GM12891 (cell line): ENCODE measurements at places on chromosomes 2 and 18.

DNA sequence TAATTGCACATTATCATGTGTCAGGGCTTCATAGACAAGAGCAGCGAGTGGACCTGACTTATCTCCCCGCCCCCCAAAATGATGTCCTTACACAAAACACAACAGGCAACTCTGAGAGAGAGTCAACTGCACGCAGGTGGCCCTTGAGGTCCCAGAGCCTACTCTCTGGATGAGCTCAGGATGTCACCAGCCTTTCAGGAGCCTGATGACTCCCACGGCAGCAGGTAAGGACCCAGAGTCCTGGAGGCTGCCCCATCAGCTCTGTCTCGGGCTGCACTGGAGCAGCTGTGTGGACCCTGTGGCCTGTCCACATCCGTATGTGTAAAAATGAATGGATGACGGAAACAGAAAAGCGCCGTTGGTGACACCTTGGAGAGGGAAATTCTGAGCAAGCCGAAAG lies 130.9 kb downstream of the HDAC4 start:
- no peak for DNase-seq

GRCh38 chr2:42871372-42871771 lies 79.0 kb upstream of the HAAO start:
- DNase-seq = no peak

GRCh38 chr2:206198677-206199076 lies 39.0 kb downstream of the EEF1B2 start:
- no peak for DNase-seq

DNA sequence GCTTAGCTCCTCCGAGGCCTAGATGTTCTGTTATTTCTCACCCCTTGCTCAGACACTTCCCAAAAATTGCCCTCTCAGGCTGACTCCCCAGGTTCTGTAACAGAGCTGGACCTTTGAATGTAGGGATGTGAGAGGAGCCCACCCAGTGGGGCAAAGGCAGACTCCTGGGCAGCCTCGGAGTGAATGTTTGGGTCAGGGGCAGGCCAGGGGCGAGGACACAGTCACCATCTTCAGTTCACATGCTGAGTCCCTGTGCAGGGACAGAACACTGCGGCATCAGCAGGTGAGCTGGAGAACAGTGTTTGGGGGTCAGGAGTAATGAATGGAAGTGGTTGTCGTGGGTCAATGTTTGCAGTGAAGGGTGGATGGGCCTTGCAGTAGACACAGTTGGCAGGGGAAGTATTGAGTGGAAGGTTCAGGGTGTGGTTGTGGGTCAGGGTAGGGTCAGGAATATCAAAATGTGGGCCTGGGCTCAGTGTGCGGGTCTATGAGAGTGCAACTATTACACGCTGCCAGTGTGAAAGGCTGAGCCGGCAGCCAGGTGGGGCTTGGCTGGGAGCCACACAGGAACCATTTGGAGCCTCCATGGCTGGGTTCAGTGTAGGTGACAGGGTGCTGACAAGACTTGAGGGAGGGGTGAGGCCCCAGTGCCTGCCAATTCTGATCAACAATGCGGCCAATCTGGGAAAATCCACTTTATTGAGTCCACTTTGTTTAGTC lies 4.4 kb downstream of the IHH start:
- no peak for DNase-seq

- DNase-seq = no peak
Measured at GRCh38 chr18:11728249-11728648, 39.2 kb downstream of the GNAL start.

- DNase-seq = no peak
Measured at GRCh38 chr2:97812931-97813330, 99.6 kb downstream of the ZAP70 start.

DNA sequence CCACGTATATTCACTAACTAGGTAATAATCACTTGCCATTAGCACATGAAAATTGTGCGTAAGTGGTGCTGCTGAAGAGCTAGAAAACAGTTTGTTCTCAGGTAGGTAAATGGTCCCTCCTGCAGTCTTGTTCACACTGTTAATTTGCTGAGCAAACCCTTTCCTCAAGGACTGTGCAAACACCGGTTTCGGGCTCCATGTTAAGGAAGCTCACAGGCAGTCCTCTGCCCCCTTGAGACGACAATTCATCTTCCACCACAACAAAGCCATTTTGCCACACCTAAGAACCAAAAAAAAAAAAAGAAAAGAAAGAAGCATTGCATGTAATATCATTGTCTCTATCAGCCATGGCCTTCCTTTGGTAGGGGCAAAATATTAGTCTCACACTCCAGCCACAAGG lies 193.9 kb downstream of the BCL11A start:
- no peak for DNase-seq

GRCh38 chr18:46283895-46284295 lies 179.7 kb downstream of the HAUS1 start:
- DNase-seq = no peak

DNA sequence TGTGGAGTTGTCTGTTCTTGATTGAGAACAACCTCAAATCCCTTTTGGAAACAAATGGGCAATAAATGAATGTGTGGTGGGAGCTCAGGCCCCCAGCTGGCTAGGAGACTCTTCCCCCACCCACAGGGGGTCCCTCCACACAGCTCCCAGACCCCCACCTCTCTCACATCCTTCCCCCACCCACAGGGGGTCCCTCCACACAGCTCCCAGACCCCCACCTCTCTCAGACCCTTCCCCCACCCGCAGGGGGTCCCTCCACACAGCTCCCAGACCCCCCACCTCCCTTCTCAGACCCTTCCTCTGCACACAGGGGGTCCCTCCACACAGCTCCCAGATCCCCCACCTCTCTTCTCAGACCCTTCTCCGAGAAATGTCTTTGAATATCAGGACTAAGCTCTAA lies 79.0 kb upstream of the CTDP1 start:
- DNase-seq = no peak

- no peak for DNase-seq
Measured at GRCh38 chr2:15642011-15642814, 50.5 kb downstream of the DDX1 start.

- no peak for DNase-seq
Measured at GRCh38 chr2:96631804-96632435, 6.2 kb downstream of the KANSL3 start.

- no peak for DNase-seq
Measured at GRCh38 chr2:24909555-24910177, 10.4 kb downstream of the ADCY3 start.

DNA sequence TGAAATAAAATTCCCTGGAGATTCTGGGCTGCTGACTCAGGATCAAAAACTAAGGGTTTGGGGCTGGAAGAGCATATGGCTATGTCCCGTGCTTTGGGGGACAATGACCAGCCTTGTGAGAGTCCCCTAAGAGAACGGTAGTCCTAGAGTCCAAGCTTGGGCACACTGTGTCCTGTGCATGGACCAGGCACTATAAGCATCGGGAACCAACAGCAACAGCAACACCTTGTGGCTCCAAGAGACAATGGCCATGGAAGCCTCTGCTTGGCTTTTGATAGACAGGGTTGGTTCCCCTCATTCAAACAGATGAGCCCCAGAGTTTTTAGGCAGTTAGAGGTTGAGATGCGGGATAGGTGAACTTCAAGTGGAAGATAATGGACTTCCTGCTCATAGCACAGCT lies 294.4 kb upstream of the CHAC2 start:
- no peak for DNase-seq

DNA sequence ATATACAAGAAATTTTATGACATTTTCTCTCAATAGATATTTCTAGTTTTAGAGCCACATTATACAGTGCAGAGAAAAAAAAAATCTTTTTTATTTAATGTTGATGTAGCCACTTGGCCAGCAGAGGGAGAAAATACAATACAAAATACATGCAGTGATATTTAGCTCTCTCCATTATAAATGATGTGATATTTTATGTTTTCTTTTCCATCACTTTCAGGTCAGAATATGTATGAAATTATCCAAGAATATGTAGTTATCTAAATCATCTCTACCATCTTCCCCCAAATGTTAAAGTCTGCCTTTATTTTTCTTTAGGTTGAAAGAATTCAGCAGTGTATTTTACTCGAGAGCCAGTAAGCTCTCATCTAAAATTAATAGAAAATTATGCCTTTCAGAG lies 533.6 kb upstream of the FSHR start:
- DNase-seq = no peak

GRCh38 chr2:68441179-68441993 lies 25.7 kb downstream of the FBXO48 start:
- DNase-seq = peak; percentile 40

DNA sequence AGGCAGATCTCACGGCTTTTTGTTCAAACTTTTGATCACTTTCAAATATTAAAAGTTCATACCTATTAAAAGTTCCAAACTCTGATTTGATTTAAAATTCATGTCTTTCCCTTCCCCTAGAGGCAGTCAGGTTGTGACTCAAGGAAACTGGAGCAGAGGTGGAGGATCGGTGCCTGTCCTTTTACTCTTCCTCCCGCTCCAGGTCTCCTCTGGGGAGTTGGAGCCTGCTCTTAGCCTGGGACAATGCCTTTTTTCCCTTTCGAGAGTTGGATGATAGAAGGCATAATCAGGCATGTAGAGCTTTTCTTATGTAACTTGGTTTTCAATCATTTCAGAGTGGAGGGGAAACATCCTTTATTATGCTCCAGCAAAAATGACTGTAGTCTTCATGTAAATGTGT lies 1706.1 kb upstream of the CELF4 start:
- DNase-seq = no peak

DNA sequence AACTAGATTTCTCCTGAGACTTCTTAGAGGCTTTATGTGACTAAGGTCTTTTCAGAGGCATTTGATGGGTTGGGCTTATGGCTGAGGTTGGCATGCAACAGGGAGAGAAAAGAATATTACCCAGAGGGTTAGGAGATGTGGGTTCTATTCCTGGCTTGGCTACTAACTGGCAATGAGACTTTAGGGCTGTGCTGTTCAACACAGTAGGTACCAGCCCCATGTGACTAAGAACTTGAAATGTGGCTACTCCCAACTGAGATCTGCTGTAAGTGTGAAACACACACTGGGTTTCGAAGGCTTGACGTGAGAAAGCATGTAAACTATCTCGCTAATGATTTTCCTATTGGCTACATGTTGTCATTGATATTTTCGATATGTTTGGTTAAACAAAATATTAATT lies 324.9 kb upstream of the SLC14A2 start:
- DNase-seq = no peak

GRCh38 chr2:212814941-212815340 lies 276.3 kb upstream of the ERBB4 start:
- no peak for DNase-seq

GRCh38 chr2:233005096-233005495 lies 8.0 kb downstream of the NGEF start:
- no peak for DNase-seq

GRCh38 chr18:72895548-72895947 lies 27.8 kb upstream of the NETO1 start:
- DNase-seq = no peak

DNA sequence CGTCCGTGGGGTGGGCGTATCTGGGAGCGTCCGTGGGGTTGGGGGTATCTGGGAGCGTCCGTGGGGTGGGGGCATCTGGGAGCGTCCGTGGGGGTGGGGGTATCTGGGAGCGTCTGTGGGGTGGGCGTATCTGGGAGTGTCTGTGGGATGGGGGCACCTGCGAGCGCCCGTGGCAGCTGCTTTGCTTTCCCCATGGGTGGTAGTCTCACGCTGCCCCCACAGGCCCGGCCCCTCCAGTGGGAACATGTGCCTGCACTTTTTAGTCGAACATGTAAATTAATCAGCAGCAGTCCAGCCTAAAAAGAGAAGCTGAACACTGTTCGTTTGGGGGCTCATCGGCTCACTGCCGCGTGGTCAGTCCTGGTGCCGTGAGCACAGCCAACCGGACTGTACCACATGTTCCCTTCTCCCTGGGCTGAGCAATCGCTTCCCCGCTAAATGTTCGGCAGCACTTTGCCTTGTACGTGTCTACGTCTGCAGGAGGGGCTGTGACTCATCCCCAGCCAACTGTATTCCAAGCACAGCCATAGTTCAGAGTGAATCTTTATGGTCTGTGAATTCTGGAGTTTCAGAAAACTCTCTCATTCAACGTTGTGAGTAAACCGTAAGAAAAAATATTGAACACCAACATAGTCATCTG lies 271.5 kb downstream of the AGAP1 start:
- DNase-seq = no peak

- DNase-seq = no peak
Measured at GRCh38 chr18:41058351-41059125, 896.5 kb upstream of the PIK3C3 start.

GRCh38 chr2:76311728-76312127 lies 601.0 kb upstream of the GCFC2 start:
- no peak for DNase-seq

DNA sequence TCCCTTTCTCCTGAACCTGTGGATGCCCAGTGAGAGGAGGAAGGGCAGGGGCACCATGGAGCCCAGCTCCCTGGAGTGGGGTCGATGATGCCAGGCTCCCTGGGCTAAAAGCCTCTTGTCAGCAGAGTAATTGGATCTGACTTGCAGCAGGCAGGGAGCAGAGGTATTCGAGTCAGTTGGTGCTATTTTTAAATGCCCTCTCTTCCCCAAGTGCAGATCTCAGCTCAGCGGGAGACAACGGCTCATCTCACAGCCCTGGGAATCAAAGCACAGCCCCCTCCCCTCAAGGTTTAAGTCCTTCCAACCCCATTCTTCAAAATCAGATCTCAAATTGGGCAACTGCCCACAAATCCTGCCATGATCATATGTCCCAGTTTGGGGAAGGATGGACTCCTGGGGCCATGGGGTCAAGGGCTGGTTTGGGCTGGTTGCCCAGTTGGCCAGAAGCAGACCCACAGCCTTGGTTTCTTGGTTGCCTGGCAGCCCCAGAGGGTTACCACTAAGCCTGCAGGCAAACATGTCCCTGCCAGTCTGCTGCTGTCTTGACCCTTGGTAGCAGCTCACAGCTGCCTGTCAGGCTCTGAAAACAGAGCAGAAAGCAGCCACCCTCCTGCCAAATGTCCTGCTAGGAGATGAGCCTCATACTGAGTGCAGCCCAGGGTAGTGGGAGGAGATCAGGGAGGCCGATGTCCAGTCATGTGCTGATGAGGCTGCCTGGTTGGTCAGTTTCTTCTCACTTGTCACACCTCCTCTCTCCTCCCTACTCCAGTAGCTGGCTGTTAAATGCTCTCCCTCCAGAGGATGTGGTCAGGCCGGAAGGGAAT lies 244.9 kb downstream of the LOXHD1 start:
- no peak for DNase-seq

GRCh38 chr2:144084114-144084661 lies 435.7 kb downstream of the ZEB2 start:
- DNase-seq = no peak

GRCh38 chr2:211833582-211834279 lies 704.9 kb downstream of the ERBB4 start:
- no peak for DNase-seq

DNA sequence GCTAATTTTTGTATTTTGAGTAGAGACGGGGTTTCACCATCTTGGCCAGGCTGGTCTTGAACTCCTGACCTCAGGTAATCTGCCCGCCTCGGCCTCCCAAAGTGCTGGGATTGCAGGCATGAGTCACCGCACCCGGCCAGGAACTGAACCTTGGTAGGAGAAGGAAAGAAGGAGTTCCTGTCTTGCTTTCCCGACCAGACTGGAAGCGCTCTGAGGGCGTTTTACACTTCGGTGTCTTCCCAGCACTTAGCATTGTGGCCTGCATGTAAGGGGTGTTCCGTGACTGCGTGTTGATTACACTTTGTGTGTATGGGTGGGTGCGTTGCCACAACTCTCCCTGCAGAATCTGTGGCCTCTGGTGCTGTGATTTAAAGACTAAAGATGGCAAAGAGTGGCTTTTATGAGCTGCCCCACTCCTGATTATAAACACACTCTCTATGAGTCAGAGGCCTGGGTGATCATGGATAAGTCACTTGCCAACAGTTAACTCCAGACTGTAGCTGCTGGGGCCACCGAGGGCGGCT lies 46.0 kb downstream of the ODC1 start:
- DNase-seq = no peak
